ENCODE measurements at places on chromosomes 2 and 18.

DNA sequence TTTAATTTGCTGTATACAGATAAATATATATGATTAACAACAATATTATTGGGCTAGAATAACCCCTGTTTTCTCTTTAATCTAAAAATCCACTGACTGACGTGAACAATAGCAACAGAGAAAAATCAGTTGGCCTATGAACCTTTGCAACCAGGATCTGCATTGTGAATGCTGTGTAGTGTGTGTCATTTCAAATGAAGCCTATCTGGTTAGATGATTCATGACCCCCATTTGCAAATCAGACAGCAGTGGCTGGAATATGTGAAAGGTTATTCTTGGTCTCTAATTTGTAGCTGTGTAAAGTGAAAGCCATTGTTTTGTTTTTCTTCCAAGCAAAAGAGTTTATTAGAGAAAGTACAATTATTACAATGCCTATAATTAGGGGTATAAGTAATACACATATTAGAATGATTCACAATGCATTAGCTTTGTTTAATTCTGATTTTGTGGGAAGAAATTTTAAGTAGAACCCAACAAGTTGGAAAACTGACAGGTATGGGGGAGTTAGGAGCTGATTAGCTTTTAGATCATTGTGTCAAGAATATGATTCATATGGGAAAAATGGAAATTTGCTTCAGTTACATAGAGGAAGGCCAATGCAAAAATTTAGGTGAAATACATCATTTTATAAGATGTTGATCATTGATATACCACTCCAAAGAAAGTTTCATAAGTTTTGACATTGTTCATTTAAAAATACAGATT lies 1362.2 kb upstream of the TMEFF2 start:
- no peak for DNase-seq

- no peak for DNase-seq
Measured at GRCh38 chr2:62302631-62303435, 106.9 kb downstream of the B3GNT2 start.

- DNase-seq = no peak
Measured at GRCh38 chr18:13376841-13377351, 158.3 kb downstream of the LDLRAD4 start.

- DNase-seq = no peak
Measured at GRCh38 chr2:112194028-112194427, 55.8 kb downstream of the FBLN7 start.

- DNase-seq = no peak
Measured at GRCh38 chr2:43011158-43011491, 215.3 kb downstream of the ZFP36L2 start.

GRCh38 chr2:52498077-52498750 lies 1269.4 kb upstream of the CHAC2 start:
- peak; percentile 59 for DNase-seq

GRCh38 chr2:61157371-61158003 lies 4.5 kb upstream of the C2orf74 start:
- no peak for DNase-seq

DNA sequence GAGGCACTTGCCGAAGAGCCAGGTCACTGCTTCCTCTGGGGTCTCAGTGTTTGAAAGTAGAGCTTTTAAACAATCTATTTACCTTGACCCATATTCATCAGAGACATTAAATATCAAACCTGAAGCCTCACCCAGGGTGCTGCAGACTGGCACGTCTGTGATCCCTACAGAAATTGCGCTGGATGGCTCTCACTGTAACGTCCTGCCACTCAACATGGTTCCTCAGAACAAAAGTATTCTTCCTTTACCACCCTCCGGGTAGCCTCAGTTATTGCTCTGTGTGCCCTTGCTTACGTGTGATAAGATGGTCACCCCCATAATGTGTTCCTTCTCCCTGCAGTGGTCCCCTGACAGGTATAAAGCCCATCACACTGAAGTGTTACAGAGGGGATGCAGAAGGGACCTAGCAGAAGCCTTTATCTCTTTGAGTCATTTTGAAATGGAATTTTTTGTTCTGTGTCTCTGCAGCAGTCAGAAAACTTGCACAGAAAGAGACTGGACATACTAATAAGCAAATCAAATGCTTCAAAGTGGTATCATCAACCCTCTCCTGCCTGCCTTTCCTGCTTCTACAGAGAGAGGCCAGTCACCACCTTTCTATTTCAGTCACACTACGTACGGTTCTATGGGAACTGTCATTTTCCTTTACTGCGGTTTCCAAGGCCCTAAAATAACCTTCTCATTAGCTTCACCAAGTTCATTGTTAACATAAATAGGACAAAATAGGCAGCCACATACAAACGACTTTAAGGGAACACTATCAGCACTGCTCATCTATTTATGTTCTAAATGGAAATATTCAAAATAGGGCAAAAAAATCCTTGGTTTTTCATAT lies 86.8 kb downstream of the METTL8 start:
- DNase-seq = peak; percentile 23

DNA sequence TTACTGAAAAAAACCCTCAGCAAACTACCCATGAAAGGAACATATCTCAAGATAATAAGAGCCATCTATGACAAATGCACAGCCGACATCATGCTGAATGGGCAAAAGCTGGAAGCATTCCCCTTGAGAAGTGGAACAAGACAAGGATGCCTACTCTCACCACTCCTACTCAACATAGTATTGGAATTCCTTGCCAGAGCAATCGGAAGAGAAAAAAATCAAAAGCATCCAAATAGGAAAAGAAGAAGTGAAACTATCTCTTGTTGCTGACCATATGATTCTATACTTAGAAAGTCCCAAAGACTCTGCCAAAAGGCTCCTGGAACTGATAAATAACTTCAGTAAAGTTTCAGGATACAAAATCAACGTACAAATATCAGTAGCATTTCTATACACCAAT lies 40.6 kb upstream of the MSTN start:
- DNase-seq = peak; percentile 40

DNA sequence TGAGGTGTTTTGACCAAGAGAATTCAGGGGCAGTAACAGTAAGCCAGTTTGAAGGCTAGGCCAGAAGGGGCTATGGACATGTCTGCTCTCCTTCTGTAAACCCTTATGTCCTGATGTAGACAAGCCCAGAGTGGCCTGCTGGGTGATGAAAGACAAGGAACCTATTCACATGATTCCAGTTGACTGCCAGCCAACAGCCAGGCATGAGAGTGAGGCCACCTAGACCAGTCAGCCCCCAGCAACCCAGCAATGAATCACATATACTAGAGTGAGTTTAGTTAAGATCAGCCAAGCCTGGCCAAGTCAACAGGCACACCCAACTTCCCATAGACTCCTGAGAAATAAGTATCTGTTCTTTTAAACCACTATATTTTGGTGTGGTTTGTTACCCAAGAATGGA lies 1889.7 kb upstream of the CELF4 start:
- DNase-seq = no peak

DNA sequence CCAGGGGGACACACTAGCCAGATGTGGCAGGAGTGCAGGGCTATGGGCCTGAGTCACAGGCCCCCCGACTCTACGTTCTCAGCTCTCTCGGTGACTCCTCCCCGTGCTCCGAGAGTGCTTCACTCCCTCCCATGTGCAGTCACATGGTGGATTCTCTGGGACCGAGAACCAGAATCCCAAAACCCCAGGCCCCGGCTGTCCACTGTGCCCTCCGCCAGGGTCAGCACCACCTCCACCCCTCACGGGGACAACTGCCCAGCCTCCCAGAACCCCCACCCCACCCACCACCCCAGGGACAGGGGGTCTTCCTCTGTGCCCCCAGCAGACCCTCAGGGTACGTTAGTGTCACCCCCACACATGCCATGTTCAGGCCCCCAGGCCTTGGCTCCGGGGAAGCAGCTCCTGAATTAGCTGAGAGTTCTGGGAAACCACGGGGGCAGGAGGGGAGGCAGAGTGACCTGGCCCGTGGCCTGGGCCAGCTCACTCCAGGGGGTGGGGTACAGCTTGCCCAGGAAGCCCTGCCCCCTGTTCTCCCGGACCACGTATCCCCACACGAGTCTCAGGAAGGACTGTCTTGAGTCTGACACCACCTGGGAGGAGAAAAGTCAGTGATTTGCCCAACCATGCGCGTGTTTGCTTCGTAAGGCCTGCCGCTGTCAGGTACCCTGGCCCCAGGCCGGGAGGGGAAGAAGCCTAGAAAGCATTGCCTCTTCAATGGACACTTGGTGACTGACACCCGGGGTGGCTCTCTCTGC lies 4.4 kb downstream of the RAMP1 start:
- no peak for DNase-seq

GRCh38 chr2:188610827-188611226 lies 319.2 kb downstream of the GULP1 start:
- no peak for DNase-seq

DNA sequence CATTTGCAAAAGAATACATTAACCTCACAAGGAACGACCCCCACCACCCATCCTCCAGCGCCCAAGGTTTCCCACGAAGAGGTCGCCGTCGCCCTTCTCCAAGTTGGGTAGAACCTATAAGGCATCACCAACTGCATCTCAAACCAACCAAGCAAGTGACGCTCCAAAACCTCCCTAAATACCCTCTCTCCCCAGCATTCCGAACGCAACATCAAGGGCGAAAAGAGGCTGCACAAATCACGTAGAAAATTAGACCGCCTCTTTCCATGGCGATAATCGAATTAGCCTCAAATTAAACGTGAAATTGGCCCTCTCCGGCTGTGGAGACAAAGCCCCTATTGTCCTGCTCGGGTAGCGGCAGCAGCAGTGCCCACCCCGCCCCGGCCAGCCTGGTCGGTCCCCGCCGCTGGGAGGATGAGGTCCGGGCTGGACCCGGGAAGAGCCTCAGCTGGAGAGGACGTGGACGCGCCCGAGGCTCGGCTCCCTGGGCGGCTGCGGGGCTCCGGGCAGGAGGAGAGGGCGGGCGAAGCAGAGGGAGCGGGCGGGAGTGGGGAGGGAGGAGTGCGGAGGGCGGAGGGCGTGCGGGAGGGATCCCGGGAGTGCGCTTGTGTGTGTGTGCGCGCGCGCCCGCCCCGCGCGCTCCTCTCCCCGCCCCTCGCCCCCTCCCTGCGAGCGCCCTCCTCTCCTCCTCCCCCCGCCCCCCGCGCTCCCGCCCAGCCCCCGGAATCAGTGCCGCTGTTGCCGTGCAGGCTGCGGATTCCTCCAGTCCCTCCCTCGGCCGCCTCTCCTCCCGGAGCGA lies at the start of gene SPTBN1:
Gene SPTBN1 (plus strand): TSS at position 765 of the 799 bp plus-strand sequence. CDS start 70,092 bp downstream, outside the sequence.
- DNase-seq = no peak

- DNase-seq = no peak
Measured at GRCh38 chr2:97669448-97669847, at the start of gene C2orf92. C2orf92 (plus strand) TSS chr2:97669713; CDS start chr2:97669789, 76 bp downstream.
